ENCODE measurements at places on chromosomes 5 and 9.

- DNase-seq, result peak; percentile 20
Observed at GRCh38 chr9:124216474-124217176, 41.1 kb upstream of the NEK6 start.

GRCh38 chr5:174073122-174073660, 27.7 kb downstream of the NSG2 start:
- DNase-seq, result no peak

DNA sequence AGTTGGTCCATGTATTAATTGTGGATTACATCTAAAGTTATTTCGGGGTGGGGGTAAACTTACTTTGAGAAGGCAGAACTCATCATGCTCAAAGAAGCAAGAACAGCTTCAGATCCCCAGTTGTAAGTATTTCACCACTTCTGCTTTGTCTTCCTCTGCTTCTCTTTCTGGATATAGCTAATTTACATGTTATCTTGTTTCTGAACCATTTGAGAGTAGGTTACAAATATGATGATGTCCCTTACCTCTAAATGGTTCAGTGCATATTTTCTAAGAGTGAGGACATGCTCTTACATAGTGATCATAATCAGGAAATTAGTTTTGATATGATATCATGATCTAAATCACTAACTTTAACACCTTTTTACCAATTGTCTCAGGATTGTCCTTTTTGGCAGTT, 11.9 kb downstream of the TRIO start:
- DNase-seq, result no peak

DNA sequence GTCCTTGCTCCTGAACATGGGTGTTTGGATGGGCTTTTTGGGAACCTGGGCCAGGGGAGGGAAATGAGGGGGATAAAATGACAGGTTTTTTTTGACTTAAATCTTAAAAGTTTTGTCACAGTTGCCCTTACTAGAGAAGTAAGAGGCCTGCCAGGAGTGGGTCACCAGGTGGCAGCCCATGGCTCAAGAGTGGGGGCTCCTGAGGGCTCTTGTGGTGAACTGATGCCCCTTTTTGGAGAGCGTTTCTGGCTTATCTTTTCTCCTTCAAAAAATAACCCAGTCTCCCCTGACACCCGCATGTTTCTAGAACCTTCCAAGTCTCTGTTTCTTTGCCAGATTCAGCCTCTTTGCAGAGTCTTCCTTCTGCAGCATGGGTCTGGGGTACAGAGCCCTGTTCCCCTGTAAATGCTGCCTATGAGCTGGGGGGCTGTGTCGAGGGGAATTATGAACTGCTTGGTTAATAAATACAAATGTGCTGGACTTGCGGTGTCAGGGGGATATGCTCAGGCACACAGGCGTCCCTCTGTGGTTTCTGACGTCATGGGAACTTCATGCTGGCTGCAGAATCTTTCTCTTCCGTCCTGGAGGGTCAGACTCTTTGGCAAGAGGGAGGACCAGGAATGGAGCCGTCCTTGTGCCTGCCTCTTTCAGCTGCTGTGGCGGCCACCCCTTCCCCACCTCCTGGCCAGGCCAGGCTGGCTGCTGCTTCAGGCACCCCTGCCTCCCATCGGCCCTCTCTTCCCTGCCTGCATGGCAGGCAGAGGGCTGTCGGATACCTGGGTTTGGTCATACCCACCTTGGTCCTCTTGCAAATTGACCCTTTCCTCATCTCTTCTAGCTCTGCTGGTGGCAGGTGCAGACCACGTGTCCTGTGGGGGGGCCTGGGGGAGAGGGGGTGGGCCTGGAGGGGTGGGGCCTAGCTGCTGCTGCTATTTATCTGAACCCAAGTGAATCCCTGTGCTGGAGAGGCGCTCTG, 30.1 kb downstream of the PTPA start:
- no peak for DNase-seq

GRCh38 chr5:79878721-79879336, 112.2 kb downstream of the MTX3 start:
- DNase-seq, result peak; percentile 22

DNA sequence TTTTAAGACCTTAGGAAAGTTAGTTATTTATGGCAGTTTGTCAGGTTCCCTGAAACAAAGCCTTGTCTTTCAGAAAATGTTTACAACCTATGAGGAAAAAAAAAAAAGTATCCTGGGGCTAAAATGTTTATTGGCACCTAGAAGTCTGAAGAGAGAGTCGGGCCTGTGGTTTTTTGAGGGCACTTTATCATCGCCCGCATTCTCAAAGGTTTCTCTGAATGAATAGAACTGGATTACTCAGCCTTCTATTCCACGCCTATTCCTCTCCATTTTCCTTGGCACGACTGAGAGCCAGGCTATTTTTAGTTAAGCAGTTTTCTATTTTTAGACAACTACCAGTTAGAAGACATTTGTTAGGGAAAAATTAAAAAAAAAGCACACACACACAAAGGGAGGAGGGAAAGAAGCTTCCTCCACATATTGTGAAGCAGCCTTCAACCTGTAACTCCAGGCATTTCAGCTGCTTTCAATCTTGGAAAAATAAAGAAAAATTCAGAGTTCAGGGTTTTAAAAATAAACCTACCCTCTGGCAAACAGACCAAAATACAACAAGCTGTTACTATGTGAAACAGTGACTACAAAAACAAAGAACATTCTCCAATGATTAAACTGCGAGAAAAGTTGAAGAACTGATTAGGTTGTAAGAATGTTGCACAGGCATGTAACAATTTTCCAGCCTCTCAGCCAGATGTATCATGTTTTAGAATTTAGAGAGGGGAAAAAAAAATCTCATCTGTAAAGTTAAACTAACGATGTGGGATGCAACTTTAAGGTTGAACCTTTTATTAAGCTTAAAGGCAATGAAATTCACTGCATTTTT, 97.0 kb downstream of the MEF2C start:
- DNase-seq, result no peak

- no peak for DNase-seq
Observed at GRCh38 chr9:96484521-96484931, 34.6 kb downstream of the HABP4 start.

DNA sequence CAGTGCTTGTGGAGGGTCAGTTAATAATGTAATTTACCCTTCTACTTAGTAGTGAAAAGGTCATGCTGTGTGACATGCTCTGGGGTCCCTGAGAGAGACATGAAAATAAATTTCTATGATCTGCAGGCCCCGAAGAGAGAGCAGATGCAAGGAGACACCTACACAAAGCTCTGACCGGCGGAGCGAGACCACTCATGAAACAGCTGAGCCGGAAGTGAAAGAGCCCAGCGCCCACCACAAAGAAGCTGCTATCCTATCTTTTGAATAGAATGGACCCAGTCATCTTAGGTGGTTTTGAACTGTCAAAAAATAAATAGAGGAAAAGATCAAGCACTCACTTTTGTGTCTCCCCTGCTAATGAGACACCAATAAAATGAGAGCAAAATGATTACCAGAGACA, 190.0 kb downstream of the MED10 start:
- DNase-seq, result no peak

DNA sequence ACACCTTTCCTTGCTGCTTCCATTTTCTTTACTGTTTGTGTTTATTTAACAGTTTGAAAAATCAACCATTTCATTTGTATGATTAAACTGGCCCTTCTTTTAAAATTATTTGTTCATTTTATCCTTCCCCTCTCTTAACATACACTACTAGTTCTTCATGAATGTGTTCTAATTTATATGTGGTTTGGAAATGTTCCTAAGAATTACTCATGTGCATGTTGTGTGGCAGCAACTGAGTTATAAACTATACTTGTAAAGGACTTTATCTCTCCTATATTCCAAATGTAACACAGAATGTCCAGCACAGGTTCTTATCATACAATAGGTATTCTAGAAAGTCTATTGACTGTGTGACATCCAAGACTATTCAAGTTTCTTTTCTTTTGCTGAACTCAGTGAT, 358.2 kb upstream of the MEF2C start:
- no peak for DNase-seq

DNA sequence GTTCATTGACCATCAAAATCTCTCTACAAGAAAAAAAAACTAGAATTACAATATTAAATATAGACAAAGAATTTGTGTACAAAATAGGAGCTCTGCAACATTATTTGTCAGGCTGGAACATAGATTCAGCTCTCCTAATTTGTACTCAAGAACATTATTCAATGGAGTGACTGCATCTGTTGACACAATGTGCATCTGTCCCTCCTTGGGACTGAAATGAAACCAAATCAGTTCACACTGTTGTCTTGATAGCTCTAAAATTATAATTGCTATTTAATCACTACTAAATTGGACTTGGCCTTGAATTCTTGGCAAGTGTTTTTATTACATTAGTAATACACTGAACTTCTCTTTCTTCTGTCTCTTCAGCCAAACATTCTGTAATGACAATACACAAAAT, 47.7 kb downstream of the FTMT start:
- no peak for DNase-seq

GRCh38 chr9:121649476-121650216, 1.8 kb upstream of the DAB2IP start:
- DNase-seq, result no peak

DNA sequence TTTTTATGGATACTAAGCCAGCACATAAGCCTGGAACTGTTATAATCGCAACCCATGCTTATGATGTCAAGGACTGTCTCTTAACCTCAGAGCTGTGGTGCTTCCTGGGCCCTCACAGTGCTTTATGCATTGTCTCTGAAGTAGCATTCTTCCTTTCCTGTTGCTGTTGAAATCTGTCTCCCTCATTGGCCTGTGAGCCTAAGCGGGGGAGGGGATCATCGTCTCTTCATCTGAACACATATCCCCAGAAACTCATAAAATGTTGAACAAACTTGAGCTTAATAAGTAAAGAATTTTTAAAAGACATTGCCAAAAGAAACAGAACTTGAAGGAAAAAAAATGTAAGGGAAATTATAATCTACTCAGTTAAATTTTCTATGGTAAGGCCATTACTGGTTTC, 80.3 kb downstream of the SGCD start:
- DNase-seq, result no peak

GRCh38 chr5:142428036-142428772, 103.4 kb upstream of the SPRY4 start:
- DNase-seq, result no peak

DNA sequence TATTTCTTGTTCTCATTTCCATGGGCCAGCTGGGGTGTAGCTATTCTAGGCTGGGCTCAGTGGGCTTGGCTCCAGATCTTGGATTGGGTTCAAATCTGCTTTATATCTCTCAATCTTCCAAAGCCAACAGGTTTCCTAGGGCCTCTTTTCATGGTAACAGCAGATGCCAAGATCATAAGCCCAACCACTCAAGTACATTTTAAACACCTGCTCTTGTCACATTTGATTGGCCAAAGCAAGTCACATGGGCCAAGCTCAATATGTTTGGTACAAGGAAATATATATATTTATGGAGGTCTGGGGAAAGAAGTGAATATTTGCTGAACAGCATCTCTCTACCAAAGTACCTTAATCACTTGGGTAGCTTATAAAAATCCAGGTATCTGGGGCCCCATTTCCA, 49.5 kb downstream of the MRRF start:
- DNase-seq, result no peak

DNA sequence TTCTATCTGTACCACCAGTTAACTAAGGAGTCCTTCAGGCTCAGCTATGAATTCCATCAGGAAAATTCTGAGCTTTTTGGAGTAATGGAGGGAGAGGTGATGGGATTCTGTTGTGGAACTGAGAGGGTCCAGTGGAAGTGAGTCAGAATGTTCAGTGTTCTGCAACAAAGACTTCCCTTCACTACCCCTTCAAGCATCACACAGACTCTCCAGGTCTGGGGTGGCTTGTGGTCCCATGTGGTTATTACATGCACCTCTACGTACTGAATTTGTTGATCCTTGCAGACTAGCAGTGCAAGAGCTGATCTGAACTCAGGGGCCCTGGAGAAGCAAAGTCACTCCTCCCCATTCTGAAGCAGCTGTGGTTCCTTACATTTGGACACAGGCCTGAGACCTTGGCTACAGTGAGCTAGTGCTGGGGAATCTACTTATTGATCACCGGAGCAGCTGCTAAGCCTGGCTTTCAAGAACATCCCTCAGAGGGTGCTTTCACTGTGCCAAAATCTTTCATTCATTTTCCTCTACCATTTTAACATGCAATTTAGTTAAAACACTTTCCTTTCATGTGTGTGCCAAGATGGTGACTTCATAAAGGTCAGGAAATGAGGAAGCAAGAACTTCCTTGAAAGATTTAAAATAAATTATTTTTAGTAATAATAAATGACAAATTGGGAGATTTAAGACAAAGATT, 75.0 kb upstream of the TNC start:
- DNase-seq, result no peak

GRCh38 chr9:71446473-71447411, 321.6 kb downstream of the CEMIP2 start:
- no peak for DNase-seq

GRCh38 chr5:111060169-111060568, 11.3 kb upstream of the TSLP start:
- no peak for DNase-seq

DNA sequence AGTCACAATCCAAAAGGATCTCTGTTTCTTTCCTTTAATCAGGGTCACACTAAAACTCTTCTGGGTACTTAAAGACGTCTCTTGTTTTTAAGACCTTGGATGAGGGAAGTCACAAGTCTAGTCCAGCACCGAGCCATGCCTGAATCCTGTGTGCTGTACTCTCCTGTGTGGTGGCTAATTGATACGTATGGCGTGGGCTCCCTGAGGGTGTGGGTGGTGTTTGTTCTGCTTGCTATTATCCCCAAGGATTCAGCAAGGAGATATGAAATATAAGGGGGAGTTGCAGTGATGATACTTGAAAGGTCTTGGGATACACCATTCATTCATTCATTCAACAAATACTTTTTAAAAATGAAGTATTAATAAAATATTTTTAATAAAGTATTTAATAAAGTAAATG, 128.3 kb downstream of the ARHGEF28 start:
- DNase-seq, result no peak

GRCh38 chr9:117555964-117556629, 141.2 kb upstream of the ASTN2 start:
- DNase-seq, result no peak

Data from activated CD4-positive, alpha-beta T cell treated with anti-CD3 and anti-CD28 coated beads for 4 hours (primary cell).